Gastroesophageal sphincter (tissue), 4 donors: ENCODE measurements at places on chromosomes 5 and 9. TPM values are rescaled to one million over a fixed set of nuclear protein-coding genes. Genes with fewer than 3 reads are reported as not detected.

The NKD2 gene
- 6.1 TPM for total RNA-seq

The QRFP gene
- not detected for total RNA-seq

The ZER1 gene
- total RNA-seq: 55.1 TPM

GRCh38 chr9:115606838-115607237, 488.9 kb upstream of the TNC start:
- no peak for ATAC-seq

DNA sequence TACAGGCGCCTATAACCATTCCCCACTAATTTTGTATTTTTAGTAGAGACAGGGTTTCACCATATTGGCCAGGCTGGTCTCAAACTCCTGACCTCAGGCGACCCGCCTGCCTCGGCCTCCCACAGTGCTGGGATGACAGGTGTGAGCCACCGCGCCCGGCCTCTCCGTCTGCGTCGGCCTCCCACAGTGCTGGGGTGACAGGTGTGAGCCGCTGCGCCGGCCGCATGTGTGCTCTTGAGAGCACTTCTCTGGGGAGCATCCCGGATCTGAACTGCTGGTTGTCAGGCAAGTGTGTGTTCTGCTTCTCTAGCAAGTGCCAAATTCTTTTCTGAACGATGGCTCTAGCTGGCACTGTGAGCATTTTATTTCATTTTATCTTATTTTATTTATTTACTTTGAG, 3.7 kb upstream of the ENTPD2 start:
- ATAC-seq: no peak

The KCNV2 gene
- not detected for total RNA-seq
